ENCODE measurements at places on chromosomes 16 and 17.
A peak's percentile ranks its signal among the peaks of the same experiment; 100 is the strongest.

DNA sequence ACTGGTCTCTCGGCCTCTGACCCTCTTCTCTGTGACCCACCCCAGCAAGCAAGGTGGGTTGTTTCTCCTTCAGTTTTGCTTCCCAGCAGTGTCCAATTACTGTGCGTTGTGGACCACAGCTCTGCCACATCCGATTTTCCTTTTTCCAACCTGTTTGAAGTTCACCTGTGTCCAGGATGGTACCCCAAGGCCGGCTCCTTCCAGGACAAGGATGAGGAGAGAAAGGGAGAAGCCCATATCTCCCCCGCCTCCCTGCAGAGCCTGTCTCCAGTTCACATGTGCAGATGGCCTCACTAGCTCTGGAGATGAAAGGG, 13.5 kb downstream of the NMRAL1 start:
- no peak for DNase-seq

DNA sequence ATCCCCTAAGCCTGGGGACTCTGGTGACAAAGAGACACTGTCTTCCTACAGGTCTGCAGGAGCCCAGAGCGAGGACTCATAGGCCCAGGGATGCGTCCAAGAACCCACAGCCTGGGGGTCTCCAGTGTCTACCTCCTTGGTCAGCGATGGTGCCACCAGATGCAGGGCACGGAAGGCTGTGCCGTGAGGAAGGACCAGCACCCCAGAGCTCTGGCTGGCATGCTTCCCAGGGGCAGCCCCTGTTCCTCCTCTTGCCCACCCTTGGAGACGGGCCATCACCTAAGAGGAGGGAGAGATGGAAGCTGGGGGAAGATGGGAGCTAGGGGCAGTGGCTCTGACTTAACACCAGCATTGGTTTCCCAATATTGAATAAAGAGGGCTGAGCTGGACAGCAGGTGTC, 125.2 kb downstream of the SDK2 start:
- DNase-seq = no peak

- DNase-seq = no peak
These were observed 44.9 kb upstream of the XYLT1 start for GRCh38 chr16:17515421-17516210.

GRCh38 chr17:83183951-83184506, 104.6 kb downstream of the METRNL start:
- no peak for DNase-seq

- DNase-seq = peak; percentile 87
These were observed 21.3 kb downstream of the RAI1 start for GRCh38 chr17:17702449-17703139.

DNA sequence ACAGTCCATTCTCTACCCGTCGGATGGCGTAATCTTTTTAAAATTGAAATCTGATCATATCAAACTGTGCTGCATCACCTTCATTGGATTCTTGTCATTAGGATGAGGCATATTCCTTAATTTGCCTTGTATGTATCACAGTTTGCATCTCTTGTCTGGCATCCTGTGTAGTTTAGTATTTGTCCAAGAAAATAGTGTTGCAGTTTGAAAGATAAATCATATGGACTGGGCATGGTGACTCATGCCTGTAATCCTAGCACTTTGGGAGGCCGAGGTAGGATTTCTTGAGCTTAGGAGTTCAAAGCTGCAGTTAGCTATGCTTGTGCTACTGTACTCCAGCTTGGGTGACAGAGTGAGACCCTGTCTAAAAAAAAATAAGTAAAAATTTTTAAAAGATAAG, 5.8 kb upstream of the RSL1D1 start:
- DNase-seq = no peak

GRCh38 chr16:73813527-73813926, 483.1 kb upstream of the PSMD7 start:
- DNase-seq = no peak

DNA sequence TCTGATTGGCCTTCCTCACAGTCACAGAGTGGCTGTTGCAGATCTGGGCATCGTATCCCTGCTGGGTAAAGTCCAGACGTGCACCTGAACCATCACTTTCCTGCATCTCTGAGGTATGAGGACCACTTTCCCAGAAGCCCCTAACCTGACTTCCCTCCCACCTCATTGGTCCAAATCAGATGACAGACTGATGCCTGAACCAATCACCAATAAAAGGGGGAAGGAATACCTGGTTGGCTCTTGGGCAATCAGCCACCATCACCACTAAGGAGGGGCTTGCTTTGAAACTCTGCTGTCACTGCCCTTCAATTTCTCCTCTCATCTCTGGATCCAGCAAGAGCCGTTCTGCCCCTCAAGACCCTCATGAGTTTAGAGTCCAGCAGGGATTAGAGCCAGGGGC, 13.6 kb upstream of the WFDC1 start:
- peak; percentile 18 for DNase-seq

- DNase-seq = no peak
These were observed 1217.8 kb downstream of the CDH8 start for GRCh38 chr16:60818465-60818864.

GRCh38 chr16:55842369-55843104, 9.6 kb upstream of the CES1 start:
- peak; percentile 75 for DNase-seq

GRCh38 chr17:19544366-19544765, 10.7 kb downstream of the SLC47A1 start:
- no peak for DNase-seq

GRCh38 chr17:47726796-47727703, 6.0 kb upstream of the TBX21 start:
- no peak for DNase-seq

DNA sequence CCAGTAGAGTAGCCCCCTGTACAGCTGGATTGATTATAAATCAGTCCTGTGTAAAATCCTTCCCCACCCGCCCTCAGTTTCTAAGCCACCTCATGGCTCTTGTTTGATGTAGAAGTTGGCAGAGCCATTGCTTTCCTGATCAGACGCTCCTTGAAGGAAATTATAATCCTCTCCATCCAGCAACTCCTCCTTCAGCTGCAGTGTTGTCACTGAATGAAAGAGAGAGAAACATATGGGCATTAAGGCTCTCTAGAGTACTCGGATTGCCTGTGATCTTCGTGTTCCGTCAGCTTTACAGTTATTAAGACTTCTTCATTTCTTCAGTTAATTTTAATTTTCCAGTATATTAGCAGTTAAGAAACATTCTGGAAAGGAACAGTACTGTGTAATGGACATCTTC, 14.3 kb downstream of the NME2 start:
- DNase-seq = no peak

DNA sequence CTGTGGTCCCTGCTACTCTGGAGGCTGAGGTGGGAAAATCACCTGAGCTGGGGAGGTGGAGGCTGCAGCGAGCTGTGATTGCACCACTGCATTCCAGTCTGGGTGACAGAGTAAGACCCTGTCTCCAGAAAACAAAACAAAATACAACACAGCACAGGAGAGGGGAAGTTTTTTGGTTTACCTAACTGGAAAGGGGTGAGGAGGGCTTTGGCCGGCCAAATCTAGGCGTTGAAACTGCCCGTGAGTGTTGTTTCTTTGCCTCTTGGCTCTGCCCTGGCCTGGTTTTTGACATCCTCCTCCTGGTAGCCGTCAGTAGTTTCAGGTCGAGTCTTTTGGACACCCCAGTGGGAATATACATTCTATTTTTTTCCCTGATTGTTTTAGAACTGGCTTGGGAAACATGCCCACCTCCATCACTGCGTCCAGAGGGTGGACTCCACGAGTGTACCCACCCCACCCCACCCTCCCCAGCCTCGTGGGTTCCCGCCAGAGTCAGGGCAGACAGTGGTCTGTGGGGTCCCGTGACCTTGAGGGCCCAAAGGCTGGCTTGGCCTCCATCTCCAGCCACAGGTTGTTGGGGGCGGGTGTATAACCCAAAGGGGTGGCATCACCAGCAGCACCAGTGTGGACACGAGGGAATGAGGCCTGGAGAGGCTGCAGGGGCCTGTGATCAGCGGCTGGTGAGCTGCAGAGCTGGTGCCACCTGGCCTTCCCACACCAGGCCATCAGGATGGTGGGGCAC, 42.7 kb downstream of the NT5M start:
- no peak for DNase-seq

DNA sequence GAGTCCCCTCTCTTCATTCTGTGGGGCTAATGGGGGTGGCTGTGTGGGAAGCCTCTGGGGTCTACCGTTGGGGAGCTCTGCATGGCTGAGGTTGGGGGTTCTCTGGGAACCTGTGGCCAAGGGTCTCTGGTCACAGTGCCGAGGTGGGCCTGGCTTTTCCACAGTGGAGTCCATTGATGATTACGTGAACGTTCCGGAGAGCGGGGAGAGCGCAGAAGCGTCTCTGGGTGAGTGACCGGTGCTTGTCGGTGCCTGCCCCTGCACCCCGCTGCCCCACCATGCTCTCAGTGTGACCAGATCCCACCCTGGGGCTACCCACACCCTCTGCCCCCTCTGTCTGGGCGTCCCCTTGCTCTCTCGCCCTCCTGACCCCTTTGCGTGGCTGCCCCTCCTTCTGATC, 4.5 kb downstream of the LAT start:
- no peak for DNase-seq

Data from hematopoietic multipotent progenitor cell treated with erythropoietin and hydrocortisone succinate and interleukin-3 and kit ligand, for 6 days (in vitro differentiated cells).